ENCODE measurements at places on chromosomes 4 and X.

DNA sequence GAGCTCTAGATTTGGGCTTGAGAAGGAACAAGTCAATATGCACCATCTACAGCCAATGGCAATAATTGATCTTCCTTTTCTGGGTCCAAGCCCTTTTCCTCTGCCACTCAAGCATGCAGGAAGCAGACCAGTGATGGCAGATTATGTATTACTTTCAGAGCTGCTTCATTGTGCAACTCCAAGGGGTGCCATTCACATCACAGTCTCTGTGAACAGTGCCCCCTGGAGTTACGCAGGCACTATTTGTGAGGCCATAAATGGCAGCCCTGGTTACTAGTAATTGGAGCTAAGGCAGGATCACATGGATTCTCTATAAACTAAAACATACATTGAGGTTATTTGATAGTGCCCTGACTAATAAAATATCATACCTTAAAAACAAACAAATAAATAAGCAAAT is 313.4 kb upstream of the SLC7A11 start:
- DNase-seq, result no peak

- DNase-seq, result no peak
Observed at GRCh38 chr4:121454251-121454979, 73.6 kb upstream of the QRFPR start.

- no peak for DNase-seq
Observed at GRCh38 chr4:38870098-38870808, 2.6 kb downstream of the FAM114A1 start.

- no peak for DNase-seq
Observed at GRCh38 chrX:45186643-45187026, 14.0 kb downstream of the DIPK2B start.

DNA sequence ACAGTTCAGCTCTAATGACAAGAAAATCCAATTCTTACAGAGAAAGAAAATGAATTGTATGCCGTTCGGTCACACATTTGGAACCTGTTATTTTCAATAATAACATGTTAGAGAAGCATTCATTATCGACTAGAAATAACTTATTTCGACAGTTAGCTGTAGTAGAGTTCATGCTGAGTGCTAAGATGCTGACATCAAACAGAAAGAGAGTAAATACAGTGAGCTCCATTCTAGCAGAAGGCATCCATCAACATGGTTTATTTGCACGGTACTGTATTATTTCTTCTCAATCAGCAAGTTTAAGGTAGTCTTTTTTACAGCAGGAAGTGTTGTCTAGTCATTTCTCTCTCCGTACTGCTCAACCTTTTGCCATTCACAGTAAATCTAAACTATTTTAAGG is 732.1 kb downstream of the STIM2 start:
- DNase-seq, result no peak

GRCh38 chr4:23483320-23483960 is 406.4 kb downstream of the PPARGC1A start:
- DNase-seq, result no peak
